ENCODE measurements at places on chromosomes 11 and 22.

- no peak for DNase-seq
Measured at GRCh38 chr11:76637491-76638269, 32.9 kb downstream of the LRRC32 start.

GRCh38 chr11:81658722-81659121 is 1074.9 kb downstream of the FAM181B start:
- DNase-seq, result peak; percentile 0

GRCh38 chr11:19259487-19260345 is 19.0 kb upstream of the E2F8 start:
- DNase-seq, result peak; percentile 48

- DNase-seq, result no peak
Measured at GRCh38 chr11:124625504-124626168, 3.0 kb downstream of the TBRG1 start.

DNA sequence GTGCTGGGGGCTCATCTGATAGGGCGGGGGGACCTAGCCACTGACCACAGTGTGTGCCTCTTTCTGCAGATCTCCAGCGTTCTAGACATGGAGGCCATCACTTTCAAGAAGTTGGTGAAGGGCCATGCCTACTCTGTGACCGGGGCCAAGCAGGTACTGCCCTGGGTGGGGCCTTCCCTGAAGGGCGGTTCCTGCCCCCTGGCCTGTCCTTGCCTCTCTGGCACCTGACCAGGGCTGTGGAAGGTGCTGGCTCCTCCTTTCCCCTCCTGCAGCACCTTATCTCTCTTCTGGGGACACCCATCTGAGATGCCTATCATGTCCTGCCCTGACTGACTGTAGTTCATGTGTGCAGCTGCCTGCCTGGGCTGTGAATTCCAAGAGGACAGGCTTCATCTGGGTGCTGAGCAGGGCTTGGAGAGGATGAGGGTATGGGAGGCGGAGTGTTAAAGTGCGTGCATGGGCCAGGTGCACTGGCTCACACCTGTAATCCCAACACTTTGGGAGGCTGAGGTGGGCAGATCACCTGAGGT is 5.5 kb downstream of the CAPN1 start:
- DNase-seq, result no peak

- no peak for DNase-seq
Measured at GRCh38 chr11:27166130-27166529, 125.5 kb downstream of the BBOX1 start.

GRCh38 chr22:28180804-28181731 is 262.0 kb upstream of the PITPNB start:
- no peak for DNase-seq

DNA sequence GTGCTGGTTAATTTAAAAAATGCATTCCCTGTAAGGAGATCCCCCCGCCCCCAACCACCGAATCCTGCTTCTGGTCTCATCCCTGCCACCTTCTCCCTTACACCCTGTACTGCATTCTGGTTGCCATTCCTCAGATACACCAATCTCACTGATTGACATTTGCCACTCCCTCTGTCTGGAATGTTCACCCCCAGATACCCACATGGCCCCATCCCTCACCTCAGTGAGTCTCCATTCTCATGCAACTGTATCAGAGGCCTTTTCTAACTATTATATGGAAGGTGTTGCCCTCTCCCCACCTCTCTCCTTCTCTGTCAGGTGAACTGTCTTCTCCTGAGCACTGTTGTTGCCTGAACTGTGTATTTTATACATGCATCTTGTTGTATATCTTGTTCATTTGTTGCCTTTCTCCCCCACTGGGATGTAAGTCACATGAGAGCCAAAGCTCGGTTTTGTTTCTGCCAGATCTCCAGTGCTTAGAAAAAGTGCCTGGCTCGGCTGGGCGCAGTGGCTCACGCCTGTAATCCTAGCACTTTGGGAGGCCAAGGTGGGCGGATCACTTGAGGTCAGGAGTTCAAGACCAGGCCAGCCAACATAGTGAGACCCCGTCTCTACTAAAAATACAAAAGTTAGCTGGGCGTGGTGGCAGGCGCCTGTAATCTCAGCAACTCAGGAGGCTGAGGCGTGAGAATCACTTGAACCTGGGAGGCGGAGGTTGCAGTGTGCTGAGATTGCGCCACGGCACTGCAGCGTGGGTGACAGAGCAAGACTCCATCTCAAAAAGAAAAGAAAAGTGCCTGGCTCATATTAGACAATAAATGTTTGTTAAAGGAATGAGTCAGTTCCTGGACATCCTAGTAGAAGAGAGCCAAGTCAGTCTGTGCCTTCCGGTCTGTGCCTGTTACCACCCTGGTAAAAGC is 61.0 kb downstream of the TNRC6B start:
- no peak for DNase-seq

GRCh38 chr11:105960252-105961245 is 61.5 kb downstream of the MSANTD4 start:
- peak; percentile 44 for DNase-seq
